ENCODE measurements at places on chromosomes 7 and 10.

DNA sequence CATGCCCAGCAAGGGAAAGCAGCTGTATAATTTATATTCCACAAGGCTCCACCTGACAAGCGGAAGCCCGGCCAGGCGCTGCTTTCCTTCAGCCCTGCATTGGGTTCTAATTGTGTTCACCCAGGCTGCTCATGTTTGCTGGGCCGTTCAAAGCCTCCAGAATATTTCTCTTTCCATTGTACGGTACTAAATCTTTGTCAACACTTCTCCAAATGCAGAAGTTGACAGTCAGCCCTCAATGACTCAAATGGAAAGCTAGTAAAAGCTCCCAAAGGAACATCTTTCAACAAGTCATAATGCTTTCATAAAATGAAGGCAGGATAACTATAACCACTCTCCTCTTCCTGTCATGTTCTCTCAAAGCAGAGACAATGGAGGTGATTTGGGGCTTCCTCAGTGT is 17.8 kb upstream of the CPXM2 start:
- DNase-seq, result no peak

DNA sequence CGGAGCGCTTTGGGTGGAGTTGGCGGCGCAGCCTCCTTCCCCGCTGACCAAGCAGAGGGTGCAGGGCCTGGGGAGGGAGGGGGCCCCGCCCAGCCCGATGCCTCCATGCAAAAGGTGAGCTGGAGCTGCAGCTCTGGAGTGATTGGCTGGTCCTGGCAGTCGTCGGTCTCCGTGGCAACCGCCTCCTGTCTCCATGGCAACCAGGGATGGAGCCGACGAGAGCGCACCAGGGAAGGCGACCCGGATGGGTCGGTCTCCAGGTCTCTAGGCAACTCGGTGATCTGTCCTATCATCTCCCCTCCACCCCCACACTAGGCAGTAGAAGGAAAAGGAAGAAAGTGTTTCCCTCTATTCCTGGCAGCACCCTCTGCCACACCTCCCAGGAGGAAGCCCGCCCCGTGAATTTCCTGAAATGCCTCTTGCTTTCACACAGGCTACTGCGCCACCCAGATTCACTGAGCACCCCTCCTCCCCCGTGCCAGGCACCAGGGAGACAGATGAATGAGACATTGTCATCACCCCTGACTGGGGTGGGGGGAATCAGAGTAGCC is 647 bp upstream of the NACAD start:
- DNase-seq, result peak; percentile 66

DNA sequence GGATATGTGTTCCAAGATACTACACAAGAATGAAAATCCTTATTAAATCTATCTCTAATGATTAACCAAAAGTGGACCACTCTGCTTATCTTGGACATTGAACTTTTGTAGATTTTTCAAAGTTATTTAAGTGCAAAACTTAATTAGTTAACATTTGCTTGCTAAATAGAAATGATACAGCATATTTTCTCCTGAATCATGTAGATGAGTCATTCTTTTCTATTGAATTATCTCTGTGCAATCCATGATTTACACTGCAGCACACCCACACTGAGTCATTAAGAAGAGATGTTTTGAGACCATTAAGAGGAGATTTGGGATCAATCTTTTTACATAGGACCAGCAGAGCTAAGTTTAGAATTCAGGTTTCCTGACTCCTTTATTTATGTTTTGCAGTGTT is 6.6 kb upstream of the ABCC2 start:
- DNase-seq, result peak; percentile 93

DNA sequence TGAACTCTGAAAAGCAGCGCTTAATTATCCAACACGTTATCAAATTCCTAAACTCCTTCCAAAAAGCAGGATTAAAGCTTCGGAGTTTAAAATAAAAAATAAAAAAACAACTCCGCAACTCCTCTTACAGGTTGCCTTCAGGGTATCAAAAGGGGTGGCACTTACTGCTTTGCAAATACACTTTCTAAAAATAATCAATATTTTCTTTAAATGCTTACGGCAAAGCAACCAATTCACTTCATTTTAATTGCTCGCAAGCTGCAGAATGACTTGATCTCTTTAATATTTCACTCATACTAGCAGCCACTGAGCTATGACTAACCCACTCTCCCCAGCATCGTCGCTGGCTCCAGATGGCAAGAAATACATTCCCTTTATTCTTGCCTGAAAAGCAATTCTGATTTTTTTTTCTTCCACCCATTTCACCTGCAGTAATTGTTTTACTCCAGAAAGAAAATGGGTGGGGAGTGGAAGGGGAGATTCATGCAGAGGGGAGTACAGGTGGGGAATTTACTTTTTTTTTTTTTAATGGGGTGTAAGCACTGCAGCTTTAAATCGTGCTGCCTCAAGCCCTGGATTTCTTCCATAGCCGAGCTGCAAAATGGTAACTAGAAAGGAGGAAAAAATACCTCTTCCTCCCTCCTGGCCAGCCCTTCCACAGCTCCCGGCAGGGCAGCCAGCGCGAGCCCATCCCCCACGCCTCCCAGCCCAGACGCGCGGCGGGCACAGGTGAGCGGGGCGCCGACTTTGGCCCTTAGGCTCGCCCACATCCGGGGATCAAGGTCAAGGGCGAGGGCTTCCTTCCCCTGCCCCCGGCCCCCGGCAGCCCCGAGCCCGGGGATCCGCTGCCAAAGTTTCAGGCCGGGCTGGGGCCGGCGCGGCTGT is 54.2 kb upstream of the FHIP2A start:
- peak; percentile 58 for DNase-seq

GRCh38 chr10:71440506-71441035 is 43.9 kb downstream of the CDH23 start:
- no peak for DNase-seq

DNA sequence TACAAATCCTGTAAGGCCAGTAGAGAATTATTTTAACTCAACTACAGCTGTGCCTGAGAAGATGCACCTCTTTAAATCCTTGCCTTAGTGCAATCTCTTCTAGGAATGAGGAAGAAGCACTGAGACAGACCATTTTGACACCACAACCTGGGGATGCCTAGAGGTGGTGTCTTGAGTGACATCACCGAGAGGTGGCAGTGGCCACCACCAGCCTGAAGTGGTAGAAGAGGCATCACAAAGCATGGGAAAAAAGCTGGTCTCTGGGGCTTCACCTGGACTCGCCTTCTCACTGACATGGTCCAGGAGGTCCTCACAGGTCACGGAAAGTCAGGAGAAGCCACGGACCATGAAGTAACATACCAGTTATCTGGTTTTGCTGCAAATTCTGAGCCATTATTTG is 99.2 kb upstream of the PDLIM1 start:
- no peak for DNase-seq

- no peak for DNase-seq
Observed at GRCh38 chr7:106371629-106372028, 86.8 kb upstream of the NAMPT start.

DNA sequence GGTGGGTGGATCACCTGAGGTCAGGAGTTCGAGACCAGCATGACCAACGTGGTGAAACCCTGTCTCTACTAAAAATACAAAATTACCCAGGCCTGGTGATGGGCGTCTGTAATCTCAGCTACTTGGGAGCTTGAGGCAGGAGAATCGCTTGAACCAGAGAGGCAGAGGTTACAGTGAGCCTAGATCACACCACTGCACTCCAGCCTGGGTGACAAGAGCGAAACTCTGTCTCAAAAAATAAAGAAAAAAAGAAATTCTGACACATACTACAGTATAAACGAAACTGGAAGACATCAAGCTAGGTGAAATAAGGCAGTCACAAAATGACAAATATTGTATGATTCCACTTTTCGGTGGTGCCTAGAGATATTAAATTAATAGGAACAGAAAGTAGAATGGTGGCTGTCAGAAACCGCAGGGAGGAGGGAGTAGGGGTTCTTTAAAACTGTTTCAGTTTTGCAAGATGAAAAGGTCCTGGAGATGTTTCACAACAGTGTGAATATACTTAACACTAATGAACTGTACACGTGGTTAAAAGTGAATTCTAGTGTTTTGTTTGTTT is 23.2 kb downstream of the PILRA start:
- DNase-seq, result no peak

DNA sequence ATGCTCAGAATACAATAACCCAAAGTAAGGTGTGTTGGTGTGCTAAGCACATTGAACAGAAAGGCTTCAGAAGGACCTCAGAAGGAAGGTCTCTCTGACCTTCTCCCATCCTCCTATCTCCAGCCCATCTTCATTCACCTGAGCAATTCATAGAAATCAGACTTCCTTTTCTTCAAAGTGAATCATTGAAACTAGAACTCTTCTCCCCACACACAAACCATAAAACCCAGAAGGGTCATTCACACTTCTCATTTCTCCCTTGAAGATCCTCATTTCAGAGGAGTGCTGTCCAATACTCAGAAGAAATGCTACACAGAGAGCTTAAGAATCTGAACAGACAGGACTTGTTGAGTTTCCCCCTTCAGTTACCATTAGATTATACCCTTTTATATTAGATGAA is 89.5 kb downstream of the VWDE start:
- DNase-seq, result no peak

- no peak for DNase-seq
Observed at GRCh38 chr10:110625951-110626855, 17.9 kb upstream of the RBM20 start.

- peak; percentile 6 for DNase-seq
Observed at GRCh38 chr10:42754155-42755027, 28.2 kb upstream of the BMS1 start.

GRCh38 chr7:121456785-121457359 is 60.8 kb upstream of the FAM3C start:
- no peak for DNase-seq

DNA sequence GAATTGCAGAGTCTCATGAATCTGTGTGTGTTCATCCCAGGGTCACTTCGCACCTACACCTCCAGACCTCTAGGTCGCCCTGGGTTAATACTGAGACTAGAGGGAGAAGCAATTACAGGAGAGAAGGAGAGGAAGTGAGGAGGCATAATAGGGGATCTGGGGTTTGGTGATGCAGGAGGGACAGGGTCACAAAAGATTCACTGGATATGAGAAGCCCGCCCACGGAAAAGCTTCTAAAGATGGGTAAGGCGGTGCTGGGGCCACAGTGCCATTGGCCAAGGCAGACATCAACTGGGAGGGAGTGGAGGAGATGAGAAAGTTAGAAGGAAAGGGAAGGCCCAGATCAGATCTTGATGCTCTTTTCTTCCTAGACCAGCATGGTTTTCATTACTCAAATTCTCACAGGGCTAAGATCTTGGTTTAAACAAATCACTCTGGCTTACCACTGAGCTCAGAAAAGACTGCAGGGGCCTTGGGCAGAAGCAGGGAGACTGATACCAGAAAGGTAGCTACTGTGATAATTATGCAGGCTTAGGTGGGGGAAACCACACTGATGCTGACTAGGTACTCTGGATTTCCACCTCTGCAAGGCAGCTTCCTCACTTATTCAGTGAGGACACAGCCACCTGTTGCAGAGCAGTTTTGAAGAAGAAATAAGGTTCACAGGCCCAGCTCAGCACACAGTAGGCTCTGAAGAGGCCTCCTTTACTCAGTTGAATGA is 17.4 kb upstream of the ZNF273 start:
- DNase-seq, result no peak

- DNase-seq, result peak; percentile 41
Observed at GRCh38 chr7:26155531-26156375, 3.8 kb downstream of the NFE2L3 start.

GRCh38 chr10:7659560-7659959 is 7.2 kb downstream of the ITIH5 start:
- DNase-seq, result peak; percentile 7

GRCh38 chr10:132626761-132627665 is 89.4 kb downstream of the INPP5A start:
- DNase-seq, result no peak

DNA sequence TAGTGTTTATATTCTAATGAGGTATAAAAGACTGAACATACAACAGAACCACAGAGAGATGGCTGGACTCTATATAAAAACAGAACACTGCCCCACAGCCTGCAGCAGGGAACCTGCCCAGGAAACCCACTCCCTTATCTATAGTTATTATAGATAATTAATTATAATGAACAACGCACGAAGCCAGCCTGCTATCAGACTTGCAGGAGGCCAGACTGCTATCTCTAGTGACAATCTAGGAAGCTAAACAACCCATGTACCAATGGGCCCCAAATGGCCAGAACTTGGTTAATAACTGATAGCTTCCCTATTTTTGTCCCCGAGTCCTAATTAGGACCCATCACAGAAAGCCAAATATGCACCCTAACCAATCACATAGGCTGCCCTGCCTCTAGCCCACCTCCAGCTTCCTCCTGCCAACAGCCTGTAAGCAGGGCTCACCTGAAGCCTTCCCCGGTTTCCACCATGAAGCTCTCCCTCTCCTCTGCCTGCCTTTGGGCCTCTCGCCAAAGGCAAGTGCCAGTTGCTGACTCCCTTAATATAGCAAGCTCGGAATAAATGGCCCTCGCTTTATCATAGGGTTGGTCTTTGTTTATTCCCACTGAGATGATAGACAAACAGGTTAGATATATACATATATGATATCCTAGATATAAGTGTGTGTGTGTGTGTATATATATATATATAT is 74.5 kb downstream of the SYPL1 start:
- DNase-seq, result no peak

DNA sequence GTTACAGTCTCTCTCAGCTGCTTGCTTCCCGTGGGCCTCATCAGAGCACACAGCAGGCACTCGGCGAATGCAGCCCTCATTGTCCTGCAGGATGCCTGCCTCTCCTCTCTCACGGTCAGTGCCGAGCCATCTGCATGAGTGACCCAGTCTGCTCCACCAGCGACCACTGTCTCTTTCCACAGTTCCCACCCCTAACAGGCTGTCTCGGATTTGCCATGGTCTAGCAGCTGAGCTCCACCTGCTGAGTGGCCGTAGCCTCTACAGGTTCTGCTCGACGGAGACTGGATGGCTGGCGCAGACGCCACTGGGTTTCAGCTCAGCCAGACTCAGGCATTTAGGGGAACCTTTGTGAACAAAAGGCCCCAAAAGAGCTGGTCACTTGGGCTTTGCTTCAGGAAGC is 209.4 kb upstream of the FOXK1 start:
- DNase-seq, result no peak

GRCh38 chr10:70540089-70540788 is 61.7 kb downstream of the PALD1 start:
- DNase-seq, result no peak

DNA sequence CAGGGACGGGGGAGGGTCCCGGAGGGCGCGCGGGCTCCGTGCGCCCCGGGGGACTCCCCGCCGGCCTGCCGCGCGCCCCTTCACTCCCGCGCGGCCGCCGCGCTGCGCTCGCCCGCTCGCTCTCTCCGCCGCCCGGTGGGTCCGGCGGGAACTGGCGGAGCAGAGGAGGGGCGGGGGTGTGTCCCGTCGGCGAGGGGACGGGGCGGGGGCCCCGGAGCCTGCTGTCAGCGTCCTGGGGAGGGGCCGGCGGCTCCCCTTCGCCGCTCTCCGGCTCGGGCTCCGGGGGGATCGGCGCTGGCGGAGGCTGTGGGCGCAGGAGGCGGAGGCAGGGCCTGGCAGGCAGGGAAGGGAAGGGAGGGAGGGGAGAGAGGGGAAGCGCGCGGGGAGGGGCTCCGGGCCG is at the start of gene SH3PXD2A:
Gene SH3PXD2A (minus strand): TSS at position 153 of the 400 bp plus-strand sequence. CDS start 310 bp downstream, outside the sequence.
- DNase-seq, result peak; percentile 51

- no peak for DNase-seq
Observed at GRCh38 chr10:122018491-122018890, 29.5 kb downstream of the TACC2 start.

GRCh38 chr7:90717296-90718060 is 121.4 kb downstream of the CDK14 start:
- peak; percentile 31 for DNase-seq

GRCh38 chr7:94440451-94441039 is 45.9 kb downstream of the COL1A2 start:
- peak; percentile 40 for DNase-seq
